ENCODE measurements at places on chromosomes 1 and 21.
A peak's percentile ranks its signal among the peaks of the same experiment; 100 is the strongest.

GRCh38 chr1:186839041-186839400 is 10.3 kb downstream of the PLA2G4A start:
- no peak for DNase-seq

GRCh38 chr1:212712451-212713303 is 13.0 kb upstream of the BATF3 start:
- DNase-seq = peak; percentile 70

DNA sequence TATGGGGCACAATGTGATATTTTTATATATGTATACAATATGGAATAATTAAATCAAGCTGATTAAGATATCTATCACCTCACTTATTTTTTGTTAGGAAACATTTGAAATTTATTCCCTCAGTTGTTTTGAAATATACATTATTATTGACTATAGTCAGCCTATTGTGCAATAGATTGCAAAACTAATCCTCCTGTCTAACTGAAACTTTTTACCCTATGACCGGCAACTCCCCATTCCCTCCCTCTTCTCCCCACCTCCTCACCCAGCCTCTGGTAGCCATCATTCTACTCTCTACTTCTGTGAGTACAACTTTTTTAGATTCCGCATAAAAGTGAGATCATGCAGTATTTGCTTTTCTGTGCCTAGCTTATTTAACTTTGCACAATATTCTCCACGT is 117.7 kb upstream of the SGIP1 start:
- no peak for DNase-seq

DNA sequence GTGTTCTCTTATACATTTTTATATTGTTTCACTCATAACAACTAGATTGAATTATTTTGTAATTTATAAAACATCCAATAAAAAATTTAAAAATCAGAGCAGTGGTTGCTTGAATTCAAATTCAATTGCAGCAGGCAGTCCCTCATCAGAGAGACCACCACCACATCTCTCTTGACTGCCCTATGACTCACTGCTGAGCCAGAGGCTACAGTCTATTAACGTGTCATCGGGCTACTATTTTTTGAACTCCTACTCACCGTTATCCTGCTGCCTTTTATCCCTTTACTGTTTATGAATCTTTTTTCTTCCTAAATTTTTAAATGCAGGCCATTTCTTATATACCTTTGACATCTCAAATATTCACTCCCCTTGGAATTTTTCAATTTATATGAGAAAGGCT is 144.7 kb downstream of the BARHL2 start:
- DNase-seq = no peak

DNA sequence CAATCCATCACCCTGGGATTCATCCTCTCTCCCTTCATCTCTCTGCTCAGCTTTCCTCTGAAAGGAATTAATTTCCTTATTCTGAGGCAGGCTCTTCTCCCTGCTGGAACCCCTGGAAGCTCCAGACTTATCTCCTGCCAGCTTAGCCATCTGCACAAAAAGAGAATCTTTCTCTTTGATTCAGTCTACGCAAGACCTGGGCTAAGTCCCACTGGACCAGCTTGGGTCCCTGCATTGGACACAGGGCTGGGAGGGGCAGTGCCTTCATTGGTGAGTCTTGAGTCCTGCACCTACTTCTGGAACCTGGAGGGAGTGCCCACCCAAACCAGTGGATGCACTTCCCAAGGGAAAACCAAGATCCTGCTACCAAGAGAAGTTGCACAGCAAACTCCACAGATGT is 271.7 kb upstream of the CSF3R start:
- no peak for DNase-seq

DNA sequence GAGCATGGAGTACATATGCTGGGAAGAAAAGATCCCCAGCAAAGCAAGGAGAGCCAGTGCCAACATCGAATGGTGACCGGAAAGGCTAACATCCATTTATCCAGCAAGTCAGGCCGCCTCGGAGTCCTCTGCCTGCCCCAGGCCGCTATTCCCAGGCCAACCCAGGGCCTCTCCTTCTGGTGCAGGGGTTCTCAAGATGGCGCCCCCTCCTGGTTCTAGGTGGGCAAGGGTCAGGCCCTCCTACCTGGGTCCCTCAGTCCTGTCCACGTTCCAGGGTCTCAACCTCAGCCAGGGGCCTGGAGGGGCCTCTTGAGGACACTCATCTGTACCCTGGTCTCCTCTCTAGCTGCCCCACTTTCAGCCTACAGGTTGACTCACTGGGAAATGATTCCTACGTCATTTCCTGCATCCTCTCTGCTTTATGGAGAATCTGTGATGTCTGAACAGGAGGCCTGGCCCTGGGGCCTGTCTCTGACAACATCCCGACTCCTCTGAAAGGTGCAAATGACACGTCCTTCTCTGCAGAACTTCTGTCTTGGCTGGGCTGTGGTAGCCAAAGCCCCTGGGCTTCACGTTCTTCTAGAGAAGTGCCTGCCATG is 145.3 kb downstream of the PSMG1 start:
- DNase-seq = no peak

Measured in fibroblast of the aortic adventitia (primary cell).